Hepatocyte (in vitro differentiated cells): ENCODE measurements at places on chromosomes 13 and 19. TPM values are rescaled to one million over a fixed set of nuclear protein-coding genes. Genes with fewer than 3 reads are reported as not detected.

BRME1 gene
- 2.2 and 14.4 TPM in 2 replicates for total RNA-seq

GRCh38 chr13:35995136-35995535 is 136.0 kb downstream of the DCLK1 start:
- no peaks in the 10 kb centered on the region for H3K4me1 ChIP-seq
- no peak overlapping the region for H3K27ac ChIP-seq
- H3K4me3 ChIP-seq: no peak overlapping the region
- H3K27me3 ChIP-seq: no peaks in the 10 kb centered on the region
- no peaks in the 10 kb centered on the region for H3K36me3 ChIP-seq

DNA sequence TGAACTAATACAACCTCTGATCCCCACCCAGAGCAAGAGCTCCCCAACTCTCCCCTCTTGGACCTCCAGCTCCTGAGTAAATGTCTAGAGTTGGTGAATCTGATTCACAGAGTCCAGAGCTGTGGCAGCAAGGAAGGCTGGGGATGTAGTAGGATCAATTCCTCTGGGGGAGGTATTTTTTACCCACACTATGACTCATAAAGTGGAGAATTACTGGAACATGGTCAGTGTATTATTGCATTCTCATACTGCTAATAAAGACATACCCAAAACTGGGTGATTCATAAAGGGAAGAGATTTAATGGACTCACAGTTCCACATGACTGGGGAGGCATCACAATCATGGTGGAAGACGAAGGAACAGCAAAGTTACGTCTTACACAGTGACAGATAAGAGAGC is 496.7 kb downstream of the EFNB2 start:
- no peaks in the 10 kb centered on the region for H3K4me1 ChIP-seq
- DNase-seq: no peak
- no peaks in the 10 kb centered on the region for H3K27me3 ChIP-seq
- H3K4me3 ChIP-seq: no peak overlapping the region

INSL3 gene
- total RNA-seq: not detected in 2 replicates

- no peak for DNase-seq
- H3K36me3 ChIP-seq: no peaks in the 10 kb centered on the region
- H3K27ac ChIP-seq: no peak overlapping the region
- no peak overlapping the region for H3K4me3 ChIP-seq
Observed at GRCh38 chr13:83221813-83222241, 660.4 kb downstream of the SLITRK1 start.

MEIS3 gene
- total RNA-seq: 18.4 and 21.2 TPM in 2 replicates

GRCh38 chr13:39956036-39956435 is 300.6 kb downstream of the COG6 start:
- no peaks in the 10 kb centered on the region for H3K4me1 ChIP-seq
- no peaks in the 10 kb centered on the region for H3K27me3 ChIP-seq
- H3K27ac ChIP-seq: no peak overlapping the region

- DNase-seq: no peak
- no peak overlapping the region for H3K27ac ChIP-seq
- H3K4me3 ChIP-seq: no peak overlapping the region
- H3K36me3 ChIP-seq: no peaks in the 10 kb centered on the region
- H3K27me3 ChIP-seq: no peaks in the 10 kb centered on the region
Observed at GRCh38 chr13:35903075-35903474, 228.1 kb downstream of the DCLK1 start.

FGF22 gene
- 0.20 TPM in 1 of 2 replicates, not detected in the other for total RNA-seq
